ENCODE measurements at places on chromosomes 16 and 17.

- DNase-seq: peak; percentile 80
Measured at GRCh38 chr16:1342526-1343427, 8.9 kb downstream of the TSR3 start.

DNA sequence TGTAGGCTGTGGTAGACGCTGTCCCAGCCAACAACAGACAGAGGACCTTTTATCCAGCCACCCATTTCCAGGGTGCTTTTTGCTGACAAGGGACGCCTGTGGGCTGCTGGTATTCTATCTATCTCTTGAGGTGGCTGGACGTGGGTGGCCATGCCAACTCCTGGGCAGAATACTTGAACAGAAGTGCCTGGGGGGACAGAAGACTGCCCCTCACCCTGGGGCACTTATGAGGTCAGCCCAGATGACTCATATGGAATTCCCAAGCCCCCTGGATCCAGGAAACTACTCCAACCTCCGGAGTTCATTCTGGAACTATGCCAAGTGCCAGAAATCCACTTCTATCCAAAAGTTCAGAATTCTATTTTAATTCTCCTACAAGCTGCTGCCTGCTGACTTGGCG, 61.3 kb downstream of the CDRT4 start:
- DNase-seq: peak; percentile 41

DNA sequence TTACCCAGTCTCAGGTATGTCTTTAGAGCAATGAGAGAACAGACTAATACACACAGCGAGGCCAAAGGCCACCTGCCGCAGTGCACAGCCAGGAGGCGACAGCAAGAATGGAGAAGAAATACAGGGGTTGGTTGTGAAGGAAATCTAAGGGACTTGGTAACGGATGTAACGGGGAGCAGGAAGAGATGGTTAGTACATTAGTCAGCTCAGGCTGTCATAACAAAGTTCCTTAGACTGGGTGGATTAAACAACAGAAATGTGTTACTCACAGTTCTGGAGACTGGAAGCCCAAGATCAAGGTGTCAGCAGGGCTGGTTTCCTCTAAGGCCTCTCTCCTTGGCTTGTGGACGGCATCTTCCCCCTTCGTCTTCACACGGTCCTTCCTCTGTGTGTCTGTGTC, 47.1 kb downstream of the TVP23C start:
- DNase-seq: peak; percentile 83

GRCh38 chr16:17333229-17333628, 137.5 kb downstream of the XYLT1 start:
- DNase-seq: no peak

- peak; percentile 78 for DNase-seq
Measured at GRCh38 chr17:43021741-43022512, at the start of gene VAT1. VAT1 (minus strand) TSS chr17:43022385; CDS start chr17:43022322, 63 bp downstream.

GRCh38 chr17:77182205-77183172, 41.7 kb downstream of the SEC14L1 start:
- DNase-seq: no peak

- DNase-seq: no peak
Measured at GRCh38 chr16:85146922-85147651, 34.8 kb upstream of the CIBAR2 start.

GRCh38 chr17:63405741-63406261, 40.3 kb downstream of the CYB561 start:
- peak; percentile 73 for DNase-seq

DNA sequence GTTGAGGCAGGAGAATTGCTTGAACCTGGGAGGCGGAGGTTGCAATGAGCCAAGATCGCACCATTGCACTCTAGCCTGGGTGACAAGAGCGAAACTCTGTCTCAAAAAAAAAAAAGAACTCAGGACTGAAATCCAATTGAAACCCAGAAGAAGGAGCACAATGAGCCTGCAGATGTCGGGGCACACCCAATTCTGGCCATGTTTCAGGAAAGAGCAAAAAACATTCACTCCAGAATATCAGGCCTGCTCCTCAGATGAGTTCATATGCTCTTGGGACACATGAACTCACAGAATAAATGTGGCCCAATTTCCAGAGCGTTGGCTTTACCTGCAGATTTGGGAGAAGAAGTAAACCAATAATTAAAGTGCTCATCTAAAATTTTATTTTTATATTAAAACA, 3.0 kb upstream of the CMTM2 start:
- DNase-seq: no peak

- no peak for DNase-seq
Measured at GRCh38 chr17:73715769-73716168, 71.5 kb upstream of the SDK2 start.

GRCh38 chr17:11608396-11608795, 10.1 kb downstream of the DNAH9 start:
- peak; percentile 13 for DNase-seq

- DNase-seq: peak; percentile 95
Measured at GRCh38 chr17:74042744-74043486, 160.6 kb upstream of the RPL38 start.

DNA sequence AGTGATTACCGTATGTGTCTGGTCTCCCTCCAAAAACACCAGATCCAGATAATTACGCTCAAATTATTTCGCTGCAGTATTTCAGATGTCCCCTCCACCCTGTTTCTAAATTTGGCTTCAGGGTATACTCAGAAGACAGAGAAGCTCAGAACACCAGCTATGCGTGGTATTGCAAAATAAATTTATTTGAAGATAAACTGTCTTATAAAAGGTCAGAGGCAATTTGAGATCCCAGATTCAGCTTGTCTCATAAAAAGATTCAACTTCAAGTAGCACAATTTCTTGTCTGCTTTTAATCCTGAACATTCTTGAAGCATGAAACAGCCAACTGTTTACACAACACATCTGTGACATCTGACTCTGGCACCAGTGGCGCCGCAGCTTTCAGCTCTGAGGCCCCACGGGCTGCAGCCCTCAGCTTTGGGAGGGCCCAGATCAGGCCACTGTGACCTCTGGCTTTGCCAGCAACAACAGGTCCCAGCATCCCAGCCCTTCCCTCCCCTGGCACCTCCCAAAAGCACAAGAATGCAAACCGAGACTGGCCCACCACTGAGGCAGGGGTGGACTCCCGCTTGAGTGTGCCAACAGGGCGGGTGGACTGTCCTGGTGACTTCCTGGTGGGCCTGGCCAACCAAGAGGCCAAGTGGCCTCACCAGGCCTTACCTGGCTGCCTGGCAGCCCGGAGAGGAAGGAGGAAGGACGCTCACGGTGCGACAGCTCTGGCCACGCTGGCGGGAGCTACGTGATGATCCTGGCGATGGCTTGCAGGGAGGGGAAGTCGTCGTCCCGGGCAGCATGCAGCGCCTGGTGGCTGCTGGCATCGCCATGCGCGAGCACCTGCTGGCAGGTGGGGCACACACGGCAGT, 8.0 kb downstream of the SYNGR3 start:
- DNase-seq: no peak

DNA sequence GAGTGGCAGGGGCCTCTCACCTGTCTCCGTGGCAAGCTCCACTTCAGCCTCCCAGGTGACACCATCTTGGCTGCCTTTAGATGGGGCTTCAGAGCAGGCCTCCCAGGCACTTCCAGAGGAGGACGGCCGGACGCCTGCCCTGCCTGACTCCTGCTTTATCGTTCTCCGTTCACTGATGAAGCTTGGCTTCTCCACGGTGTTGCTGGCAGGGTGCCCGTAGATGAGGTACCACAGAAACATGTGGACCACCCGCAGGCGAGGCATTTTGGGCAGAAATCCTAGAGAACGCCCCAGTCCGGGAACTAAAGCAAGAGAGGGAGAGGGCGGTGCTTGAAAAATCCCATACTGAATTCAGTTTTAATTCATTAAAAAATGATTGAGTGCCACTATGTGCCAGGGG, 54.5 kb downstream of the GTF3C1 start:
- peak; percentile 88 for DNase-seq

- no peak for DNase-seq
Measured at GRCh38 chr17:44144966-44145739, 3.4 kb downstream of the HROB start.

DNA sequence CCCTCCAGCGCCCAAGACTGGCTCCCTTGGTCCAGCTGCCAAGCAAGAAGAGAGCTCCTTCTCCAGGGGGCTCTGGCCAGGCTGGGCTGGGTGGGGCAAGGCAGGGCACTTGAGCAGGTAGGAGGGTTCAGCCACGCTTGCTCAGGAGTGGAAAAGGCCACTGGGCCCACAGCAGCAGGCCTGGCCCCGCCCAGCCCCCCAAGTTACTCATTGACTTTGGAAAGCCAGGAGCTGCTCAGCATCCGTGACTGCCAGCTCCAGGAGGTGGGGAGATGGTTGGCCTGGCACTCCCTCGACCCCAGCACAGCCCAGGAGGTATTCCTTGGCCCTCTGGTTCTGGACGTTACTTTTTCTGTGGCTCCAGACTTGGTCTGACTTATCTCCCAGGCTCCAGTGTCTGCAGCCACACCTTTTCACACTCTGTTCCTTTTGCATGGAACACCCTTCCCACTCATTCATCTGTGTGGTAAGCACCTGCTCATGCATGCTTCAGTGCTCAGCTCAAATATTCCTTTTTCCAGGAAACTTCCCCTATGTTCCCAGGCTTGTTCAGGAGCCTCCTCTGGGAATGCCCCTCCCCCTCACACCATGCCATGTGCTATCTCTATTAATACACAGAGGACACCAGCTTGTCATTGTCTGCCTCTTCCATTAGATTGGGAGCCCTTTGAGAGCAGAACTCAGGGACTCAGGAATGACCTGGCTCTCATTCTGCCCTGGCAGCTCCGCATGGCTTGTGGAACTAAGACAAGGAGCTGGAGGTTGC, at the start of gene CDH16:
Gene CDH16 (minus strand): TSS at position 83 of the 766 bp plus-strand sequence. CDS start 820 bp downstream, outside the sequence.
- DNase-seq: no peak

DNA sequence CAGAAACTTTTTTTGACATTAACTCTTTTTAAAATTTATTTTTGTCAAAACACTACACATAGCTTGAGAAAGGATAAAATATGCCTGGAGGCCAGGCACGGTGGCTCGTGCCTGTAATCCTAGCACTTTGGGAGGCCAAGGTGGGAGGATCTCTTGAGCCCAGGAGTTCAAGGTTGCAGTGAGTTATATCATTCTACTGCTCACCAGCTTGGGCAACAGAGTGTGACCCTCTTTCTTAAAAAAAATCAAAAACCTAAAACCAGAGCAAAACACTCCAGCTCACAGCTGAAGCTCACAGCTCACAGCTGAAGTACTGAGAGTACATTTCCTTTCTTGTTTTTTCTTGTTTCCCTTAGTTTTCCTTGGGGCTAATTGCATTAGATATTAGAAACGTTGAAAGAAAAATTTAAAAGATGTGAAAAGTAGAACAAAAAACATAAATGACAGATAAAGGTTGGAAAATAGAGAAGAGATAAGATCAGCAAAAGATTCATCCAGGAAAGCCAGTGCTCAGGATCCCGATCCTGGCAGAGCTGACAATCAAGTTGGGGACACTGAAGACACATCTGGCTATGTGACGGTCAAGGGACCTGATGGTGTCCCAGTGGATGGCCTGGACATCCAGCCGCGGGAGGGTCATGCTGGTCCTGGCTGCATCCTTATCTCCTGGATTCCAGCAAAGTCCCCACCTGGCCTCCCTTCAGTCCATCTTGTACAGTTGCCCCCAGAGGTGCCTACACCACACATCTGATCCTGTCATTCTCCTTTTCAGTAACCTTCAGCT, 9.8 kb downstream of the CHST6 start:
- DNase-seq: no peak

DNA sequence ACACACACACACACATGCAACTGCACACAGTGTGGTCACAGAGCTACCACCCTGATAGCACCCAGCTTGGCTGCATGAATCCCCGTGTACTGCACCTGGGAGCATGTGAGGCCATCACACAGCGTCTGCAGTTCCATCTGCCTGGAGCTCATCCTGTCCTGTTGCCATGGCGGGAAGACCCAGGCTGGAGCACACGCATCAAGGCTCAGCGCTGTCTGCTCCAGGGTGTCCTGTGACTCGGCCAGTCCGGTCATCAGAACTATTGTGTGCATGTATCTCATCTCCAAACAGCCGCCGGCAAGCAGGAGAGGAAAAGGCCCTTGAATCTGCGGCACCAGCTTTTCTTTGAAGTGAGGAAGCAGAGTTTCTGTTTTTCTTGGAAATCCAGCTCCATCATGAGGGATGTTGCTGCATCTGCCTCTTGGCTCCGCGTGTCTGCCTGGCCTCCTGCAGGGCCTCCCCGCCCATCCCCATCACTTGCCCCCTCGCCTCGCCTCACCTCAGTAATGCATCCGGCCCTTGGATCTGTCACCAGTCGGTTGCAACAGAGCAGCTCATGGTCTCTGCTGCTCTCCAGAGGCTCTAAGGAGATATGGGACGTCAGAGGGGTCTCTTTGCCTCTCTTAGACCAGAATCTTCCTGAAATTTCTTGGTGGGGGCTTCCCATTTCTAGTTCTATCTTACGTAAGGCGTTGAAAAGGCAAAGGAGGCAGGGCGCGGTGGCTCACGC, 23.7 kb downstream of the CACNG4 start:
- no peak for DNase-seq

DNA sequence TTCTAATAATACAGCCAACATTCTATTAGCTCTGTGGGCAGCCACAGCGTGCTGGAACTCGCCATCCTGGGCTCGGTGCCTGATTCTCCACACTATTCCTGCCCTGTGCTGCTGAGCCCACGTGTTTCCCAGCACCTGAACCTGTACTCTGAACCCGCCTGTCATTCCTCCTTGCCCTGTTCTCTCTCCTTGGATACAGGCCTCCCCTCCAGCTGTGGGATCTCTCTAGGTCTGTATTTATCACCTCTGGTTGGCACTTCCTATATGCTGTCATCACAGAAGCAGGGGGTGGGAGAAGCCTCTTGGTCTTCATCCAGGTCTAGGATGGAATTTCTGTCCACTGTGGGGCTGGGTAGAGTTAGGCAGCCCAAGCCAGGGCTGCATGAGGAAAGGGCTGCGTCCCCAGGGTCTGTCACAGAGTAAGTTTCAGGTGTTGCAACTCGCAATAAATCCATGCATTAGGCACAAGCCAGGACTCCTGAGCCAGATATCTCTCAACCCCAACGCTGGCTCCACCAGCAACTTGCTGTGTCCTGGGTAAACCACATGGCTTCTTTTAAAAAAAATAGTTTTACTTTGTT, 56.0 kb downstream of the ABAT start:
- DNase-seq: no peak

DNA sequence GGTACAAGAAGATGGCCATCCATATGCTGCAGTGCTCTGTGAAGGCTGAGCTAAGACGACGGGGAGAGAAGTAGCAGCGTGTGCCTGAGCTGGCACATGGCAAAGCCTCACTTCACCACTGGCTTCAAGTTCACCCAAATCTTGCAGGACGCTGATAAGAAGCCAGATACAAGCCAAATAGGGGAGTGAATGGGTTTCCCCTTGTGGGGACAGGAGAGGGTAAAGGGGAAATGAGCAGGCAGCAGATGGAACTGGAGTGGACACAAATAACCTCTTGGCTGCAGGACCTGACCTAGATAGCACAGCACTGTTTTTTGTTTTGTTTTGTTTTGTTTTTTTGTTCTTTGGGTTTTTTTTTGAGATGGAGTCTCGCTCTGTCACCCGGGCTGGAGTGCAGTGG, 21.0 kb upstream of the PITPNA start:
- DNase-seq: no peak

GRCh38 chr17:8066841-8067775, 20.4 kb downstream of the ALOX12B start:
- DNase-seq: no peak

Data from fibroblast of skin of back (primary cell).